Spleen (tissue), 13 donors: ENCODE measurements at places on chromosomes 3 and 15. TPM values are rescaled to one million over a fixed set of nuclear protein-coding genes. Genes with fewer than 3 reads are reported as not detected.

Gene SOX14
- not detected for total RNA-seq

Gene CCDC54
- not detected for total RNA-seq

- no peak for DNase-seq
Measured at GRCh38 chr3:43707998-43708397, 17.3 kb downstream of the ABHD5 start.

DNA sequence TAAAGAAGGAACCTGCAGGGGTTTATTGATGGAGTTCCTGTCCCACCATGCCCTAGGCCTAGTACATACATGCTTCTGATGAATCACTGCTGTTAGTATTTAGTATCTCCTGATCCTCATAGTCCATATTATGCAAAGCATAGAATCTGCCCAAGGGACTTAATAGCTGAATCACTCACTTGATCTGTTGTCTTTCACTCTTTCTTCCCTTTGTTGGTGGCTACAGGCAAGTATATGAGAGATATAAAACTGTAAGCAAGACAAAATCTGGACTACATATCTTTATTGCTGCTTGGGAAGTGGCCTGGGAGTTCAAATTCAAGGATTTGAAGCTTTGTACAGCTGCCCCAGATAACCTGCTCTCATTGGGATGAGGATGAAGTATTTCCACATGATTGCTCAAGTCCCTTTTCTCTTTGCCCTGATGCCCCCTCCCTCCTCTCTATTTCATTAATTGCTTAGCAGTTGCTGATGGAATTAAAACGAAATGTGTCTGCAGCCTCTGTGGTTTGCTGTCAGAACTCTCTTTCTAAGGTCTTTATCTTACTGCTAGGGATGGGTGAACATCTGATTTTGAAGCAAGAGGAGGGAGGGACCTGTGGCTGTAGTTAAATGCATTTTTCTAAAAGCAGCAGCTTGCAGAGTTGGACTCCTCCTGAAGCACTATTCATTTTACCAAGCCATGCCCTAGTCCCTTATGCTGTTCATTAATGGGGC is 114.1 kb downstream of the ZNF609 start:
- no peak for DNase-seq

- no peak for DNase-seq
Measured at GRCh38 chr3:139870000-139870675, 64.8 kb upstream of the CLSTN2 start.
